ENCODE measurements at places on chromosomes 13 and 19. TPM values are rescaled to one million over a fixed set of nuclear protein-coding genes. Genes with fewer than 3 reads are reported as not detected.

- peak; percentile 4 for DNase-seq
These were observed 115.4 kb upstream of the TMTC4 start for GRCh38 chr13:100789968-100790367.

- DNase-seq: no peak
These were observed 5.4 kb downstream of the CEACAM3 start for GRCh38 chr19:41801792-41802211.

DNA sequence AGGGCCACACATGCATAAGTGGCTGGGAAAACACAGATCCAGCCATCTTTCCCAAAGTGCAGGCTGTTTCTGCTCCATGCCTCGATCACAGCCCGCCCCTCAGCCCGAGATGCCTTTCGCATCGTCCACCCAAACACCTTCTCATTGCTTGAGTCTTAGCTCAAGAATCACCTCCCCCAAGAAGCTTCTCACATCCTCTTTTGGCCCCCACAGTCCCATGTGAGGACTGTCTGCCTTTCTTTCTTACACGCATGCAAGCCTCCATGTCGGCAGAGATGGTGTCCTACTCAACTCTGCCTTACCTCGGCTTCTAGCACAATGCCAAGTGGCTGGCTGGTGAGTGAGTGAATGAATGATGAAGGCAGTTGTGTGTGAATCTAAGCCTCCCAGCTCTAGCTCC is 18.1 kb upstream of the GSX1 start:
- no peak for DNase-seq

GRCh38 chr13:23707674-23708073 is 137.5 kb downstream of the TNFRSF19 start:
- DNase-seq: peak; percentile 57

DNA sequence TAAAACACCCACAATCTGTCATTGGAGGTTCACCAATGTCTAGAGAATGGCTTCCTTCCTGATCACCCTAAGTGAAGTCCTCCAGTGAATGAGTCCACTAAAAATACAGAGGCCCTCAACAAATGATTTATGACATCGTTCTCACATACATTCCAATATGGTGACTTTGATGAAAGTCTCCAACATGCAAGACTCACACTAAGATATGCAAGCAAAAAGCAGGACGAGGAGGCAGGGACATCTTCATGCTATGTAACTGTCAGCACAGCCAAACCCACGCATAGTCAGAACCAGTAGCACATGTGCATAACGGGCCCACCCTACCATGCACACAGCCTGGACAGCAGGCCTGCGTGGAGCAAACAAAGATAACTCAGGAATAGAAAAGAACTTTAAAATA is 16.6 kb upstream of the LSM14A start:
- peak; percentile 21 for DNase-seq

The JAK3 gene
- 2.7 TPM for total RNA-seq

- no peak for DNase-seq
These were observed 20.3 kb upstream of the GAS6 start for GRCh38 chr13:113883921-113884804.

DNA sequence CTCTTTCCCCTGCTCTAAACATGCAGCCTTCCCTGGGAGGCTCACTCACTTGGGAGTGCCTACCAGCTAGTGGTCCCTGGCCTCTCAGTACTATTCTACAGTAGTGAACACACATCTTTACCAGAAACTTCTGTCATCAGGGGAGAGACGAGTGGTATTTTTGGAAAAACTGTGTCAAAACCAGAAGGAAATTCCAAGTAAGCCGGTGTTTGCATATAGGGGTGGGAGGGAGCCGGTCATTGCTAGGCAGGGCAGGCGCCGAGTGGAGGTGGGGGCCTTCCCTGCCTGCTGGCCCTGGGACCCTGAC is 7.0 kb downstream of the RPS9 start:
- no peak for DNase-seq

GRCh38 chr13:103097366-103097928 is 31.2 kb upstream of the SLC10A2 start:
- DNase-seq: no peak

DNA sequence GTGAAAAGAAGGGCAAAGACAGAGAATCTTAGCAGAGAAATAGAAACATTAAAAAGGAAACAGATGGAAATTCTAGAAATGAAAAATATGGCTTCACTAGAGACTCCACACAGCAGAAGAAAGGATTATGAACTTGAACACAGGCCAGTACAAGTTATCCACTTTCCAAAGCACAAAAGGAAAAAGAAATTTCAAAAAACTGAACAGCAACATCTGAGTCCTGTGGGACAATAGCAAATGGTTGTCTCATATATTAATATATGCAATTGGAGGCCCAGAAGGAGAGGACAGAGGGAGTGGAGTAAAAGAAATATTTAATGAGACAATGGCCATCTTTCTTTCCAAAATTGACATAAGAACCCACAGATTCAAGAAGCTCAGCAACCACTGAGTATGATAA is 141.7 kb upstream of the GJB6 start:
- no peak for DNase-seq

The UCHL3 gene
- 44.9 TPM for total RNA-seq
